OCI-LY7 (cell line): ENCODE measurements at places on chromosomes 11 and 22.

GRCh38 chr11:95503047-95503446, 272.0 kb upstream of the SESN3 start:
- no peak for DNase-seq

GRCh38 chr11:122205036-122205435, 89.0 kb upstream of the BLID start:
- no peak for DNase-seq

GRCh38 chr11:771617-772204, 5.6 kb downstream of the GATD1 start:
- no peak for DNase-seq

- no peak for DNase-seq
Observed at GRCh38 chr11:93024369-93024768, 54.9 kb downstream of the MTNR1B start.

- DNase-seq, result no peak
Observed at GRCh38 chr11:13249992-13250391, 27.6 kb upstream of the BMAL1 start.

DNA sequence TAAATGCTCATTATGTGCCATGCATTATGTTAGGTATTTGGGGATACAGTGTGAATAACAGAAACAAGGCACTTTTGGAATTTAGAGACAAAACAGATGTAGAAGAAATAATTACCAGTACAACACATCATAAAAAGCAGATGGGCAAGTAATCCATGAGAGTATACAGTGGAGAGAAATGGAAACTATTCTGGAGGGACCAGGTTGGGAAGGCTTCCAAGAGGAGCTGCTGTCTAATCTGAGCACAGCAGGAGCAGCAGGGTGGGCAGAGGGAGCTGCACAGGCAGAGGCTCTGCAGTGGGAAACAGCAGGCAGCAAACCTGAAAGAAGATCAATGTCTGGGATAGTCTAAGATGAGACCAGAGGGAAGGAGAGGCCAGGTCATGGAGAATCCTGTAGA, 268.7 kb upstream of the CCDC90B start:
- DNase-seq, result no peak

- peak; percentile 49 for DNase-seq
Observed at GRCh38 chr22:22362936-22363335, 118.3 kb downstream of the VPREB1 start.

DNA sequence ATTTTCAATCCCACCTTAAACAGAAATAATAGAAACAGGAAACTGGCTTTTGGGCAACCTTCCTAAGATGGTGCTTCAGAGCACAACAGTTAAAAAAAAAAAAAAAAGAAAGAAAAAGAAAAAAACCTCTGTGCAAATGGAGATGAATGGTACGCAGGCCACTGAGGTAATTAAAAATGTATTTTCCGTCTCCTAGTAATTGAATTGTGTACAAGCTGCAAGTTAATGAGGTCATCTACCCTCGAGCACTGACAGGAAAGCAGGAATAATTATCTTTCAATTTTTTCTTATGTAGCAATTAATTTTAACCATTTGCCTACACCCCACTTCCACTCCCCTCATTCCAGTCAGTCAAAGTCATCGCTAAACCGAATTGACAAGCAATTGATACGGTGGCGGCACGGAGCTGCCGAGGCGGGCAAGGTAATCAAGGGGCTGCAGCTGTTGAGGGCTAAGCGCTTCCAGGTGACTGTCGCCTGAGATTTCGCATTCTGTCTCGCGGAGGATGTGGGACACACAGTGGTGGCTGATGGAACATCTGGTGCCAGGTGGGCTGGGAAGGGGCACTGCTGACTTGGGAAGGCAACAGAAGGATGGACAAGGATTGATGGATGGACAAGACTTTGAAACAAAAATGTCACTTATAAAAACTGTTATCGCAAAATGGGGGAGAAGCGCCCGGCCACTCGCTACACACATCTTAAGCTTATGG, 109.4 kb downstream of the RCN1 start:
- DNase-seq, result no peak

DNA sequence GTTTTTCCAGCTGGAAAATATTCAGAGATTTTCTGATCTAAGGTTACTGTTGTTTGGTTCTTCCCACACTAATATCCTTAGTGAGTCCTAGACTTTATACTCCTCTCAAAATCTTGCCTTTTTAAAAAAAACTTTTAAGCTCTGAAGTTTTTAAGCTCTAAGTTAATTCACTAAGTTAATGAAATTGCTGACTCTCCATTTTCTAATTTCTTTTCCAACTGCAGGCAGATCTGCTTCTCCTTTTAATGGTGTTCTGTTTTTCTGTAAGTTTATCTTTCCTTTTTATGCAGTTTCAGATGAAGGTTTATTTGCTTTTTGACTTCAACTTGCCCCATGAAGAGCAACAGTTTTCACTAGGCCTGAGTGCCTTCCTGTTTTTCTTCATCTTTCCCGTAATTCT, 125.8 kb upstream of the ARHGAP42 start:
- no peak for DNase-seq

- DNase-seq, result no peak
Observed at GRCh38 chr11:14529321-14529720, 9.1 kb upstream of the PSMA1 start.

DNA sequence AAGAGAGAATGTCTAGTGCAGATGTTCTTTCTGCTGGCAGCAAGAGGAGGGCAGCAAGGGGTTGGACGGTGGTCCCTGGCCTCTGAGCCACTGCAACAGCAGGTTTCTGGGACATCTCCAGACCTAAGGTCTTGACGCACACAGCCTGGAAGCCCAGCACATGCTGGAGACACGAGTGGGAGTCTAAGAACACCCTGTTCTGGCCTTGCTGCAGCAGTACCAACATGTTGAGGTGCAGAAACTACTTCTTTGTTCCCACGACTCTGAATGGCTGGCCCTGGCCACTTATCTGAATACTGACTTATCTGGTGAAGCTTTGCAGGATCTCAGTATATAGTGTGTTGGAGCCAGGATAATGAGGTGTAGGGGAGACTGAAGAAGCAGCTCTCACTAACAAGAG, 6.8 kb downstream of the MICAL2 start:
- DNase-seq, result no peak

DNA sequence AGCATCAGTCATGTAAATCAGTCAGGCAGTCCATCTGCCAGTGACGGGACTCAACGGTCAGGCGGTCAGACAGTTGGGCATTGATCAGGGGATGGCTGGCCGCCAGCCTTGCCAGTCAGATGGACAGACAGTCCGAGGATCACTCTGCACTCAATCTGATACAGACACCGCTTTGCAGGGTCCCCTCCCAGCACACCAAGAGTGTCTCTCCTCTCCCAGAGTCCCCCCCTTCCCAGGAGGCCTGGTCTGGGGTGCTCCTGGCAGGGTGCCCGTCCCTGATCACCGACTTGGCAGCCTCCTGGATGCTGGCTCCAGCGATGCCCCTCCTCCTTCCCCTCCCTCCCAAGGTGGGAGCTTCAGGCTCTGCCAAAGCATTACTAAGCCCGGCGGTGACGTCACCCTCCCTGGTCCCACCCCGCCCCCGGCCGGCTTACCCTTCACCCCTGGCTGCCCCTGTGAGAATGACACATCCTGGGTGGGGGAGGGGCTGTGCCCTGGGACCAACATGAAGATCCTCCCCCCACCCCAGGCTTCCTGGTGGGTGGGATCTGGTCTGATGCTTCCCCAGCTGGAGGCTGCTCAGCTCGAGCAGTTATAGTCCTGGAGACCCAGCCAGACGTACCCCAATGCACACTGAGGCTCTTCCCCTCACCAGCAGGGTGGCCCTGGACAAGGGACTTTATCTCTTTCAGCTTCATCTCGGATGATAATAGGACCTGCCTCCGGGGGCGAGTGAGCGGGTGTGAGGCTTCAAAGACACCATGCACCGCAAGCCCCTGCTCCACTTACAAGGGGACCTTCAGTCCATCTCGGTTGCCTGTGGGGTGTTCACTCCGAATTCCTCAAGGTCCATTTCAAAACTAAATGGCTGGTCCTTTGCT, 69.2 kb downstream of the CD82 start:
- DNase-seq, result peak; percentile 24

- no peak for DNase-seq
Observed at GRCh38 chr11:68683121-68683520, 1.2 kb upstream of the GAL start.

DNA sequence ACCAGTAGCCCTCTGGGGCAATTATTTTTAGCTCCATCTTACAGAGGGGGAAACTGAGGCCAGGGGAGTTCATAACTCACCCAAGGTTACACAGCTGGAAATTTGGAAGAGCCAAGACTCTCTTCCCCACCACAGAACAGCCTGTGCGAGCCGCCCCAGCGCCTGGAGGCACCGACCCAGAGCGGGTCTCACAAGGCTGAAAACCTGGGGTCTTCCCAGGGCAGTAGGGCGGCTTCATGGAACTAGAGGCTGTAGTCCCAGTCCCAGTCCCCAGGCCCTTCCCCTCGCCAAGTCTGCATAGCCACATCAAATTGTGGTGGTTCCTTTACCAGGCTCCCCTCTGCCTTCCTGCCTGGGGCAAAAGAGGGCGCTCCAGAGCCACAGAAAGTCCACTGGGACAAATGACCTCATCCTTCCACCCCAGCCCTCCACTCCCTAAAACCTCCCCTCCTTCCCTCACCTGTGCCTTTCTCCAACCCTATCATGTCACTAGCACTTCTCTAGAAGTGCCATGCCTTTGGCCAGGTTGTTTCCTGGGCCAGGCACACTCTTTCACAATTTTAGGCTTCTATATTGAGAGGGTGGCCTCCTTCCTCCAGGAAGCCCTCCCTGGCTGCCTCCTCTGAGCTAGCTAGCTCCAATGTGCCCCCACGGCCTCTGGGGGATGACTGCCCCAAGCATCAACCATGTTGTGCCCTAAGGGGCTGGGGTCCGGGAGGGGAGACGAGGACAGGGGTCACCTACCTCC, 15.2 kb upstream of the CDC42EP1 start:
- peak; percentile 46 for DNase-seq

- DNase-seq, result no peak
Observed at GRCh38 chr11:69877235-69877634, 58.0 kb upstream of the FGF3 start.

DNA sequence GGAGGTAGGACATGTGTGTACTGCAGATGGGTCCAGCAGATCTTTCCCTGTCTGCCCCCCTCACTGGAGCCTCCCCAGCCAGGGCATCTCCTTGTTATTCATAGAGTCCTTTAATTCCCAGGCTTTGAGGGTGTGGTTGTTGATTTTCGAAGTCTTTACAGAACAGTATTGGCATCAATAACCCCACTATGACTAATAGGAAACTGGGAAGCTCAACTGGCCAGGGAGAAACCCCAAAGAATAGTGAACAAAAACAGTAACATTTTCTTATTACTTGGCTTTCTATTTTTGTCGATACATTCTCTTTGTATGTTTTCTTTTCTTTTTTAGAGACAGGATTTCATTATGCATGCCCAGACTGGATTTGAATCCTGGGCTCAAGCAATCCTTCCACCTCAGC, 57.9 kb downstream of the NF2 start:
- no peak for DNase-seq

DNA sequence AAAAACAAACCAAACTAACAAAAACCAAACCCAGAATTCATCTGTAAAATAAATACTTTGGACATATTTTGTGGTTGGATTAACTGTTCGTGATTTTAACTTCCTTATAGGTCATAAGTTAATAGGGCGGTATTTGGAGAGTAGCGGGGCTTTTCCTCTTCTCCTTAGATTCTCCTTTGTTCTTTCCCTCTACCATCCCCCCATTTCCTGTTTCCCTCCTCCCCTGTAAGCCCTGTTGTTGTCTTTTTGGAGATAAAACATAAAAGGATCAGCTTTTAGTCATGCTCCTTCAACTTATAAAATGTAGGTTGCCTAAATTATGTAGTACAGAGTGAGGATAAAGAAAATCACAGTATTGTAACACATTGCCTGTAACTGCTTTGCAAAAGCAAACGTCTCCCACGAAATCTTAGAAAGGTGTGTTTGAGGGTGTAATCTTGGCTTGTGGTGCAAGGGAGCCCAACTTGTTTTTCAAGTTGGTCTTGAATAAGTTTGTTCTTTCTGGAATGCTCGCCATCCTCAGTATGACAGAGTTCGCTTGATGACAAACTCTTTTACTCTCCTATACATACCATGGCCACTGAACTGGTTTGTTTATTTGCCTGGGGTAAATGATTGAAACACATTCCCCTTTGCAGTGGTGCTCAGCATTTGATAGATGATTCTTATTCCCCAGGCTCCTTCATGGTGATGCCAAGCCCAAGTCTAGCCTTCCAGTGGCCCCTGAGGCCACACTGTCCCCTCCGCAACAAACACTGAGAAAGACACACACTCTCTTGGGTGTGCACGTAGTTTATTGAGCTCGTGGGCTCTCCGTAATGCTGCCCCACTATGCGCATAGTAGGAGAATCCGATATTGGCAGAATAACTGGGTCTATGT, 49.4 kb downstream of the TEAD1 start:
- DNase-seq, result no peak

DNA sequence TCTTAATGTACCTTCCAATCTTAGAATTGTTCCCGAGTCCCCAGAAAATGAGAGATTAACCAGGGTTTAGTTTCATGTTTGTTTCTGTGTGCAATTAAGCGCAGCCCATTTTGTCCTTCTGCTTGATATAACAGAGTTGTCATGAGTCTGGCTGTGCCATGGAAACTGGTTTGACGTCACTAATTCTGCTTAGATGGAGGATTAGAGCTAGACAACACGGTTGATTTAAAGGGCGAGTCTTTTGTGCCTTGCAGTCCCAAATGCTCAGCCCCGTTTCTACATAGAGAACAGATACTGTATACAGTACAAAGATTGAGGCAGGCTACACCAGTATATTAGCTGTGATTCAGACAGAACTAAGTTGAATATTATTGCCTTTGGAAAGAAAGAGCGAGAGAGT, 45.5 kb upstream of the ALKBH3 start:
- DNase-seq, result no peak

DNA sequence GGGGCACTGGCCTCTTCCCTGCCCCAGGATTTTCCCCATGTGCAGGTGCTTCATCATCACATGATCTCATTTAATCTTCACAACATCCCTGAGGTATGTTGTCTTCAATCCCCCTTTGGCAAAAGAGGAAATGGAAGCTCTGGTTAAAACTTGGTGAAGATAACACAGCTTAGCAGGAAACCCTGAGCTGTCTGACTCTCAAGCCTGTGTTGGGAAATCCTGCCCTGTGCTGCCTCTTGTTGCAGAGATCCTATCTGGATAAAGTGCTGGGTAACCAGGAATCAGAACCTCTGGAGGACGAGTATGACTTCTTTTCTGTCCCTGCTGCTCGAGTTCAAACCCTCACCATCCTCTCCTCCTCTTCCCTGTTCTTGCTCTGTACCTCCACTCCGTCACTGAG, 13.1 kb upstream of the E2F8 start:
- DNase-seq, result no peak

DNA sequence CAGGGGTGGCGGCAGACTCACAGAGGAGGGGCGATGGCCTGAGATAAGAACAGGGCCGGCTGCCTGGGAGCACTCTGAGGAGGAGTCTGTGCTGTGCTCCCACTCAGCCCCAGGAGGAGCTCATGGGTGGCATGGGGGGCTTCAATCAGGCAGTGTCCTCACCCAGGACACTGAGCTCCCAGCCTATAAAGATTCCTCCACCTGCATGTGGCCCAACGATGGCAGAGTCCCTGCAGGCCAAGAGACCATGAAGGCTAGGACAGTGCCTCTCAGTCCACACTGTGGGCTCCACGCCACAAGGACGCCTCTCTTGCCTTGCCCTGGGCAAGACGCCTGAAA, 1.9 kb downstream of the CST6 start:
- no peak for DNase-seq

GRCh38 chr11:120747850-120748814, 236.6 kb downstream of the GRIK4 start:
- DNase-seq, result no peak
